Right forelimb (tissue), 1 donor: ENCODE measurements at places on chromosomes 6 and 20.

GRCh38 chr20:49821870-49822331, 9.3 kb downstream of the SLC9A8 start:
- no peak for DNase-seq

- DNase-seq, result no peak
Measured at GRCh38 chr6:46927066-46927465, 5.3 kb upstream of the ADGRF5 start.

GRCh38 chr6:28775405-28776129, 148.2 kb downstream of the TRIM27 start:
- DNase-seq, result no peak

- DNase-seq, result no peak
Measured at GRCh38 chr6:149224399-149224798, 93.1 kb upstream of the TAB2 start.

DNA sequence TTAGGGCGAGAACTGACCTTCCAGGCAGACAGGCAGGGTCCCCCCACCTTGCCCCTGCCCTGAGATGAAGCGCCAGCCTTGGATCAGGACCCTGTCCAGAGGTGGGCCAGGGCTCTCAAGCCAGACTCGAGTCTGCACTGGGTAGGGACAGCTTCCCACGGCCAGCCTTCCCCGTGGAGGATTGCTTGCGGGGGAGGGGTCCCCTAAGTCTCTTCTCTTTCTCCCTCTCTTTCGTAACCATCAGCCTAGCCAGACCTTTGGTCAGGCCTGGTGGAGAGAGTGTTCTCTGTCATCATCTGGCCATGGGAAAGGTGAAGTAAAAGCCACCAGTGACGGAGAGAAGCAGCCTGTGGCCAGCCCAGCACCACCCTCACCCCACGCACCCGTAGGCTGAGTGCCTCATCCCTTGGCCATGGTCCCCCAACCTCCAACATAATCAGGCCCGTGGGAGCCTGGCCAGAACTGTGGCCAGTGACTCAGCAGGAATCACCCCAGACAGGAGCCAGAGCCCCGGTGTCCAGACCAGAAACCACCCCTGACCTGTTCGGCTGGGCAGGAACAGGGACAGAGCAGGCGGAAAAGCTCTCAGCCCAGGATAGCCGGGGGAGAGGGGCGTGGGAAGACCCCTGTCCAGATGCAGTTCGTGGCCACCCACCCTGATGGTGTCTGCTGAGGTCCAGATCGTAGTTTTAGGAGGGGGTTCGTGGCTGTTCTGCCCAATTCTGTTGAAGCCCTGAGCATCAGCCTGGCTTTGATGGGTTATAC, 47.1 kb downstream of the SNAI1 start:
- DNase-seq, result no peak

GRCh38 chr20:9412309-9412708, 102.1 kb upstream of the LAMP5 start:
- DNase-seq, result no peak

DNA sequence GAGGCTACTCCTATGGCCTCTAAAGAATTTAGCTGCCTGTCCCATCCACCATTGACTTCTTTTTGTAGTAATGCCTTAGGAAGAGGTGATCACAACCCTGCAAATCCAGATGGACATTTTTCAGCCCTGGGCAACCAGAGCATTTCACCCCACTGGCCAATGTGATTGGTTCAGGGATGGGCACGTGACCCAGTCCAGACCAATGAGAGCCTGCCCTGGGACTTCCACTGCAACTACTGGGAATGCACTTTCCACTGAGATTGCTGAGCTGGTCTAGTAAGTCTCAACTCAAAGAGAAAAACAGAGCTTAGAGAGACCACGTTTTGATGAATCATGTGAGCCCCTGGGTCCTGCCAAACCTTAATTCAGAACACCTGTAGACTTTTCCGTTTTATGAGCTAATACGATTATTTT, 8.9 kb upstream of the UBE2V1 start:
- DNase-seq, result no peak

DNA sequence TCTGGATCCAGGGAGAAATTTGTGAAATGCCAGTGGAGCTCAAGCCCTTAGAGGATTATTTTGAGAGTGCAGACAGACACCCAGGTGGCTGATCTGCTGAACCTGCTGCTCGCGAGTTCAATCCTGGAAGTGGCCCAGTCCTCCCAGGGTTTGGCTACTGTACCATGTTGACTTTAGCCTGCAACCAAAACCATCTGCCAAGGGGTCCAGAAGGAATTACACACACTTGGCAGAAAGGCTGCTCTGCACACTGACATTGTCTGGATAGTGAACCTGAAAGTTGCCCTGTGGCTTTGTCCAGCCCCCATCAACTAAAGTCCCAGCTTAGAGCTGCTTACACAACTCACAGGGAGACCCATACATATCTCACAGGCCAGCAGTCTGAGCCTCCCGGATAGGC, 21.6 kb upstream of the PI3 start:
- no peak for DNase-seq

- DNase-seq, result no peak
Measured at GRCh38 chr6:166242888-166243287, 65.3 kb downstream of the PRR18 start.

- DNase-seq, result no peak
Measured at GRCh38 chr6:835476-836160, 142.7 kb upstream of the EXOC2 start.

- no peak for DNase-seq
Measured at GRCh38 chr6:40399888-40400457, 187.2 kb downstream of the LRFN2 start.

DNA sequence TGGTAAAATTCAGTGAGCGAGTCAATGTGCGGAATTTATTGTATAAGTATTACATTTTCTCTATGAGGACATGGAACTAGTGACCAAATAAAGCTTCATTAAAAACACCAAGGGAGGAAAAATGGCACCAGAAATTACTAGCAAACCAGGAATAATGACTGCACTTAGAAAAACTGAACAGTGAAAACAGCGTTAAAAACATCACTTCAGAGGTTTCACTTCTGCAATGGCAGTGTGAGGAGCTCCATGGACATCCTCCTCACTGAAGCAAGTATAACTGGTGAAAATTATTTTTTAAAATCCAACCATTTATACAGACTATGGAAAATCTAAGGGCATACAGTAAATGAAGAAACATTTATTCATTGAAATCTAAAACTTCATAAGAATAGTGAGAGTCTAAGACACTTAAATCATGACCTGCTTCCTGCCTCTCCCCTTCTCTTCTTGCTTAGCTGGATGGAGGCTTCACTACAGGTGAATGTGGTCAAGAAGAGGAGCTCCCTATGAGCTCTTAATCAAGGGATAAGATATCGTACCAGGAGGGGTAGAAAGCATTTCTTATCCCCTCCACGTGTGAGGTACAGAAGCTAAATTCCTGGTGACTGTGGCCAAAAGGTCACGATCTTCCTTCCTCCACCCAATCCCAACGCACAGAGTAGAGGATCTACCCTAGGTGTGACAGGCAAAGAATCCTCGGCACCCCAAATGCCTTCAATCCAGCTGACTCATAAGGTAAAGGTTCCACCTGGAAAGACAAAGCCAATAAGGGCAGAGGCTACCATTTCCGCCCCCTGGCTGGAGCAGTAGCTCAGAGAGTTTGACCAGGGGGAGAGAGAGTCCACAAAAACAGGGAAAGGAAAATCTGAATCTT, 12.3 kb upstream of the ASF1A start:
- no peak for DNase-seq

- DNase-seq, result no peak
Measured at GRCh38 chr20:11652128-11652527, 265.6 kb upstream of the BTBD3 start.

DNA sequence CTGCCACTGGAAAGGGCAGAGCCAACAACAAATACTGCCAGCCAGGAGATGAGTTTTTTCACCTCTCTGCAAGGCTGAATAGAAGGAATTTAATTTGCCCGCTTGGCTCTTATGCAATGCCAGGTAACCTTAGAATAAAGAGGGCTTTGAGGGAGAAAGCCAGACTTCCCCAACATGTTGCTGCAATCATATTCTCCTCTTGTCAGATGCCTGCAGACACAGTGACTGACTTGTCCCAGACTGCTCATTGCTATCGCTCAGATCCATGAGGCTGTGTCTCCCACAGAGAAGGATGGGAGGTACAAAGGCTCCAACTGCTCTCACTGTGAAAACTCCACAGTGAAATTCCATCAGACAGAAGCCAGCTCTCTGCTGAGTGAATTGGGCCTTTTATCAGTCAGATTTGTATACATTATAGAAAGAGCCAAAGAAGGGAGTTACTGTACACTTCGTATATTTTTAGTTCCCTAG, 517.0 kb upstream of the ID4 start:
- DNase-seq, result no peak

DNA sequence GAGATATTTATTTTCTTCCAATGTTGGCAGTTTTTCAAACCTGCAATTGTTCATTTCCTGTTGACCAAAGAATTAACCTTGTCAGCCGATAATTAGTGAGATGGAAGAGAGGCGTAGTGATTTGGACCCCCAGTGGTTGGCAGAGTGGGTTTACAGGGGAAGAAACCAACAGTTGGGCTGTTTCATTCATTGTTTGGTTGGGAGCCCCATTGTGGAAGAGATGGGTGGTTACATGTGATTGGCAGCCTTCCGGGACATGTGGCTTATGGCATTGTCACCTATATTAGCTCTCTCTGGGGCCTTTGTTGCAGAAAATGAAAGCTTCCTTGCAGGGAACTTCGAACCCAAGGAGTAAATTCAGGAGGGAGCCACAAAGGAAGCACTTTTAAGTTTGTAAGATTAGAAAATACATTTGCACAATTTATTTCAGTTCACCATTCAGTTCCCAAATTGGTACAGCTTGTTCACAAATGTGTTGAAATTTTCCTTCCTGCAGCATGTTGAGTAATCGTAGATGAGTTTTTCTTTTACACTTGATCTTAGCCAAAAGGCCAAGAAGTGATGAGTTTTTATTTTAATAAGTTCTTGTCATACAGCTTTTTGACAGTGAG, 50.3 kb upstream of the CDKAL1 start:
- no peak for DNase-seq

DNA sequence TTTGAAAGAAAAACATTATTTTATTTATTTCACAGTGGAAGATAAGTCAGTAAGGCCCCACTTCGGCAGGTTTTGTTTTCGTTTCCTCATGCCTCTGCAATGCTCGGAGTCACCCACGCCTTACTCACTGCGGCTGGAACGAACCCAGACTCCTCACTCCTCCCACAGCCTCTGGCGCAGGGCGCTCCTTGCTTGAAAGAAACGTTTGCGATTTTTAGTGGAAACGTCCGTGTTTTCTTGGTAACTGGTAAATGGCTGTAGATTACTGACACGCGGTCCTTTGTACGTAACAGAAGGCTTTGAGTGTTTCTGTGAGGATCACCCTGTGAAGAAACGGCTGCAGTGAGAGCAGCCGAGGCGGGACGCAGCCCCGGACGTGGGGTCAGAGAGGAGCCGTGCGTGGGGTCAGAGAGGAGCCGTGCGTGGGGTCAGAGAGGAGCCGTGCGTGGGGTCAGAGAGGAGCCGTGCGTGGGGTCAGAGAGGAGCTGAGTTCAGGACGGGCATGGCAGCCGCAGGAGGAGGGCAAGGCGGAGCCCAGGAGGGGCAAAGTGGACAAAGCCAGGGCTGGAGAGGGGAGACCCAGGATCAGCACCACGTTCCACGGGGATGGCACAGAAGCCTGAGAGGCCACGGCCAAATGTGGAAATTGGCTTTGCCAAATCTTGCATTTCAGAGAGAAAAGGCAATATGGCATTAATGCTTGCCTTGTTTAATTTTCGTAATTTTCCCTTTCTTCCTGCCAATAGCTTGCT, 198.6 kb upstream of the THBS2 start:
- DNase-seq, result no peak

GRCh38 chr20:19653327-19653726, 104.7 kb upstream of the RIN2 start:
- DNase-seq, result no peak

DNA sequence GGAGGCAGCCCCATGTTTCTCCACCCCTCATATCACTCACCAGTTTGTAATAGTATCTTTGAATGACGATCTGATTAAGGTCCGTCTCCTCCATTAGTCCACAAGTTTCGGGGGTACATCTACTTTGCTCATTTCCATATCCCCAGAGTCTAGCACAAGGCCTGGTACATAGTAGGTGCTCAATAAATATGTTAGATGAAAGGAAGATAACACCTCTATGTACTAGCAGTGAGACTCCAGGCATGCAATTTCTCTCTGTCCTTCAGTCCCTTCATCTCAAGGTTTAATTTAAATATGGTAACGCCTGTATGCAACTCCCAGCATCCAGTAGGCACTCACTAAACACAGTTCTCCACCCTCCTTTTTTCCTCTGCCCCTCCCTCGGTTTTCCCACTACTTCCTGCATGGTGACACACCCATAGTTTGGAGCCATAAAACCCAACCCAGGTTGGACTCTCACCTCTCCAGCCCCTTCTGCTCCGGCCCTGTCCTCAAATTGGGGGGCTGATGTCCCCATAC, 461 bp upstream of the HNF4A start:
- no peak for DNase-seq

DNA sequence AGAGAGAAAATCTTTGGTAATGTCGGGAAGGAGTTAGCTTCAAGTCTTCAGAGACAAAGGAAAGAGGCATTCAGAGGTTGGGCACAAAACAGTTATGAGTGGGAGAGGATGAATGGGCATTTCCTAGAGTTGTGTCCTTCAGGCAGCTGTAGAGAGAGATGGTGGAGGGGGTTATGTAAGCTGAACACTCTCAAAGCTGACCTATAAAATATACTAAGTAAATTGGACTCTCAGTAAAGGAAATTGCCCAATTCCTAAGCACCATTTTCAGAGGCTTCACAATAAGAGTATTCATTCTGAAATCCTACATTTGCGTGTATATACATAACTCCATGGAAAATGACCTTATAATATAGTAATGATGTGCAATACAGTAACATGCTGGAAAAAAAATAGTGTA, 161.2 kb downstream of the KCNQ5 start:
- DNase-seq, result no peak

DNA sequence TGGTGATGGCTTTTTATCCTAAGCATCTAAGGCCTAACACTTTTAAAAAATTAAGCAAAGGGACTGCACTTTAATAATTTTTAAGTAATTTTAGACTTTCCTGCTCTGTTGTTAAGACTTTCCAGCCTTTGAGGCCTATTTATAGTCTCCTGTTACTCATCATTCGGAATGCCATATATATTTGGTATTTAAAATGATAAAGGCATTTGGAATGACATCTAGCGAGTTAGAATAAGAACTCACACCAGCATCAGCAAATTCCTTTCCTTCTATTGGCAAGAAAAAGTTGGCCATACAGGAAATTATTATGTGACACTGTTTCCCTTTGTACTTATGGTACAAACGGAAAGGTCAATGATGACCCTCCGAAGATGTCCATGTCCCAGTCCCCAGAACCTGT, 88.1 kb upstream of the STMND1 start:
- no peak for DNase-seq

GRCh38 chr6:143727035-143727434, 49.3 kb downstream of the PHACTR2 start:
- DNase-seq, result no peak

DNA sequence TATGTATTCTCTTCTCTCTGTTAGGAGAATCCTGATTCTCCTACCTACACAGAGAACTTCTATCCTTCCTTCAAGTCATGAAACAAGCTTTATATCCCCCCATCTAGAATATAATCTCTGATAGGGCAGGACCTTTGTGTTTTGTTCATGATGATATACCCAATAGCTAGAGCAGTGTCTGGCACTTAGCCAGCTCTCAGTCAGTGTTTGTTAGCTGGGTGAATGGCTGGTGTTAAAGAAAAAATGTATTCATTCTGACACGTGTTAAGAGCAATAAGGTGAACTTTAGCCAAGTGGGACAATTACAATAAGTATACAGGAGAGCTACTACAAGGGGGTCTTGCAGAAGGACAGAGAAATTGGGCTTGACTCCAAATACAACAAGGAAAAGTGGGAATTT, 34.3 kb upstream of the TNFRSF21 start:
- DNase-seq, result no peak
